ENCODE measurements at places on chromosomes 13 and 19.
A peak's percentile ranks its signal among the peaks of the same experiment; 100 is the strongest.

DNA sequence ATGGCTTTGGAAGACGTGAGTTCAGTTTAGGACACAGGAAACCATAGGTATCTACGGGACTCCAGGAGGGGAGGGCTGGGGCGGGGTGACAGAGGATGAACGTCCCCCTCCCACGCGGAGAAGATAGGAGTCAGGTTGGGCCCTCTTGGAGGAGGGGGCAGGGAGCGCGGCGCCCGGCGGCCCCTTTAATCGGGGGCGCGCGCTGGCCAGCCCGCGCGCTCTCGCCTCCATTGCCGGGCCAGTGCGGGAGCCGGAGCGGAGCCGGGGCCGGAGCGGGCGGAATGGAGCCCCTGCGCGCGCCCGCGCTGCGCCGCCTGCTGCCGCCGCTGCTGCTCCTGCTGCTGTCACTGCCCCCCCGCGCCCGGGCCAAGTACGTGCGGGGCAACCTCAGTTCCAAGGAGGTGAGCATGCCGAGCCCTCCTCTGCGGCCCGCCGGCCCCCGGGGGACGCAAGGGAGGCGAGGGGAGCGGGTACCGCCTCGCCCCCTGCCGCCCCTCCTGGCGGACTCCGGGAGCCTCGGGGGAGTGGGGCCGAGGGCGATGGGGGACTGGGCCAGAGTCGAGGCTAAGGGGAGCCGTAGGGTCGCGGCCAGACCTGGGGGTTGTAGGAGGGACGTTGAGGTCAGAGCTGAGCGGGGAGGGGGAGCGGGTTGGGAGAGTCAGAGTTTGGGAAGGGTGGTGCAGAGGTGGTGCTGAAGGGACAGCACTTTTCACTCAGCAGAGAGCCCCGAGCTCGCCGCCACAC is at the start of gene TMEM145:
TMEM145 (plus strand) TSS at position 214 of the 744 bp plus-strand sequence; CDS start at position 282, 68 bp downstream.
- peak; percentile 54 for DNase-seq

GRCh38 chr13:19596960-19597361 is 35.6 kb upstream of the TPTE2 start:
- DNase-seq, result peak; percentile 71

GRCh38 chr13:25733696-25734435 is 317.9 kb downstream of the SHISA2 start:
- DNase-seq, result no peak

GRCh38 chr13:48585456-48585840 is 52.6 kb upstream of the RCBTB2 start:
- DNase-seq, result peak; percentile 57

DNA sequence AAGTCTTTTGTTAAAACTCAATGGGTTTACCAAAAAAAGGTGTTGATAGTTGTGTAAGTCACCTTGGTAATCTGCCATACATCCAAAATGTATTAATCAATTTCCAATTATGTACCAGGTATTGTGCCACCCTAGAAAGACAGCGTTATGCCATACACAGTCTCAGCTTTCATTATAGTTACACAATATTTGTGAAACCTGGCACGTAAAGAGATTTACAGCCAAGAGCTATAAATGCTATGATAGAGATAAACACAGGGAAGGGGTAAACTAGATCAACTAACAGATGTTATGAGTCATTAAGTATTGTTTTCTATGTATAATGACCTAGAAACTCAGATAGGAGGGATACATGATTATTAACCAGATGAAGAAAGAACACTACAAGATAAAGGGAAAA is 725.6 kb upstream of the SLITRK5 start:
- peak; percentile 3 for DNase-seq

DNA sequence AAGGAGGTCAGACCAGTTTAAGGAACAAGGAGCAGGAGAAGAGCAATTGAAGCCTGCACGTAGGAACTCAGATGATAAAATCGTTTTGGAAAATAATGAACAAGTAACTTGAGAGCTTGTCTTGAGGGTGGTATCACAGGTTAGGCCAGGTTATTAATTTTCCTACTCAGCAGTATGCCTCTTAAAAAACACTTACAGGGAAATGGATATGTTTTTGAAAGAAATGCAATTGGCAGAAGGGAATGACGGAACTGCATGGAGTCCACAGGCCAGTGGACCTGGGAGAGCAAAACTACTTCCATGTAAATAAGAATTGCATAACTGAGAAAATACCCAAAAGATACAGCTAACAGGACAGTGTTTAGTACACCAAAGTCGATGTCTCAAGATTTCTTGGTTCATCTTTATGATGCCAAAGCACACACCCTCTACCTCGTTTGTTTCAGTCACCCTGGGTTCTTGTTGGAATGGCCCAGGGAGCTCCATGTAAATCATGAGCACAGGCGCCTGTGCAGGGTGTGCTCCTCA is 35.2 kb downstream of the MBNL2 start:
- DNase-seq, result no peak

DNA sequence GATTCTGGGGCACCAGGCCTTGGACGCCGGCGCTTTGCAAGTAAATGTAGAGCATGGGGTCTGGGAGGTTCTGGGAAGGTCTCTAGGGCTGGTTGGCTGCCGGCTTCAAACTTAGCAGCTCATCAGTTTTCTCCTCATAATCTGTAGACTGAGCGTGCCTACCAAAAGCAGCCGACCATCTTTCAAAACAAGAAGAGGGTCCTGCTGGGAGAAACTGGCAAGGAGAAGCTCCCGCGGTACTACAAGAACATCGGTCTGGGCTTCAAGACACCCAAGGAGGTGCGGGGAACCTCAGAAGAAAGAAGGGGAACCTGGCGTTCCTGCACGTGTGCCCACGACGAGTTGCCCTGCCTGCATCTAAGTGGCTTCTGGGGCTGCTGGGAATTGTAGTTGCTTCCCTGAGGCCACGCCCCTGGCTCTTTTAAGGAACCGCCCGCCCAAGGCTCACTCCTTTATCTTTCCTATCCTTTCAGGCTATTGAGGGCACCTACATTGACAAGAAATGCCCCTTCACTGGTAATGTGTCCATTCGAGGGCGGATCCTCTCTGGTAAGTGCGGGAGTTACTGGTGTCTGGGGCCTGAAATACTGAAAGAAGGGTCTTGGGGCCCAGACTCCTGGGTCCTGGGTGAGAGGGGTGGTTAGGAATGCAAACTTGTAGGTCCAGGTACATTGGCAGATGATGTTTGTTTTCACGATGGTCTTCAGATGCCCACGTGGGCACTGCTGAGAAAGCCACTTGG is 984 bp downstream of the RPS11 start:
- DNase-seq, result peak; percentile 67

DNA sequence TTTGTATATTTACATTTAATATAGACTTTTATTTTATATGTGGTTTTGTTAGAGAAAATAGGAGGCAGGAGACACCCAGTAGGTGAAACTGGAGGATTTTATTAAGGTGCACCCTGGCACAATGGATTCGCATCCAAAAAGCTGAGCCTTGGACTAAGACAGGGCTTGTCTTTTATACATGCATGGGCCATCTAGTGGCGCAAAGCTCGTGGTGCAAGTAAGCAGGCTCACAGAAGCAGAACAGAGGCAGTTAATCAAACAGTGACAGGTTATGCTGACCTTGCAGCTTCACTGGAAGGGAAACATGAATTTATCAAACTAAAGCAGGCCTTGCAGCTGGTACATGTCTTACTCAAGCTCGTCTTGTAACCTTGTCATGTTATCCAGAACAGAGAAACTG is 58.8 kb upstream of the ZNF681 start:
- DNase-seq, result peak; percentile 69

DNA sequence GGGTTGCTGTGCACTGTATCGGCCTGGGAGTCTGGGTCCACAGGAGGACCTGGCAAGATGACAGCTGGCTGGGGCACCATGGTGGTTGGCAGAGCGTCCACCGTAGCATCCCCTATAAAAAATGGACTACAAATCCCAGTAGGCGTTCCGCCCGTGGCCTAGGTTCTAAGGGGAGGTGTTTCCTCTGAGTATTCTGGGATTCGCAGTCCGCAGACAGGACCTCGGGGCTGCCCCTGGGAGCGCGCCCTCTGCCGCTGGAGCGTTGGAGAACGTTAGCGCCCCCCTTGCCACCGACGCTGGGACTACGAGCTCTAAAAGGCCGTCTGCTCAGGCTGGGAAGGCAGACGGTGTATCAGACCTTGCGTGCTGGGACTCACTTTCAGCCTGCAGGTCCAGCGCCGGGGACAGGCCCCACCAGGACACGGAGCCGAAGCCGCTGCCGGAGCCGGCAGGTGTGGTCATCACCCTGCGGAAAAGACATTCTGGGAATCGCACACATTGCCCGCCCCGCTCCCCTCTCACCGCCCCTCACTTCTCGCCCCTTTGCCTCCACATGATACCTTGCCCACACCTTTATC is 372 bp downstream of the DNAAF3 start:
- peak; percentile 83 for DNase-seq

- DNase-seq, result no peak
These were observed 1.0 kb downstream of the SNRNP70 start for GRCh38 chr19:49086296-49086695.

GRCh38 chr13:105627270-105627669 is 908.2 kb downstream of the EFNB2 start:
- DNase-seq, result peak; percentile 68

- DNase-seq, result no peak
These were observed 927 bp downstream of the LPAR6 start for GRCh38 chr13:48411841-48412531.

GRCh38 chr13:62482351-62482750 is 1066.7 kb upstream of the PCDH20 start:
- peak; percentile 3 for DNase-seq

- DNase-seq, result peak; percentile 44
These were observed 446 bp upstream of the ZNF83 start for GRCh38 chr19:52638601-52639000.

DNA sequence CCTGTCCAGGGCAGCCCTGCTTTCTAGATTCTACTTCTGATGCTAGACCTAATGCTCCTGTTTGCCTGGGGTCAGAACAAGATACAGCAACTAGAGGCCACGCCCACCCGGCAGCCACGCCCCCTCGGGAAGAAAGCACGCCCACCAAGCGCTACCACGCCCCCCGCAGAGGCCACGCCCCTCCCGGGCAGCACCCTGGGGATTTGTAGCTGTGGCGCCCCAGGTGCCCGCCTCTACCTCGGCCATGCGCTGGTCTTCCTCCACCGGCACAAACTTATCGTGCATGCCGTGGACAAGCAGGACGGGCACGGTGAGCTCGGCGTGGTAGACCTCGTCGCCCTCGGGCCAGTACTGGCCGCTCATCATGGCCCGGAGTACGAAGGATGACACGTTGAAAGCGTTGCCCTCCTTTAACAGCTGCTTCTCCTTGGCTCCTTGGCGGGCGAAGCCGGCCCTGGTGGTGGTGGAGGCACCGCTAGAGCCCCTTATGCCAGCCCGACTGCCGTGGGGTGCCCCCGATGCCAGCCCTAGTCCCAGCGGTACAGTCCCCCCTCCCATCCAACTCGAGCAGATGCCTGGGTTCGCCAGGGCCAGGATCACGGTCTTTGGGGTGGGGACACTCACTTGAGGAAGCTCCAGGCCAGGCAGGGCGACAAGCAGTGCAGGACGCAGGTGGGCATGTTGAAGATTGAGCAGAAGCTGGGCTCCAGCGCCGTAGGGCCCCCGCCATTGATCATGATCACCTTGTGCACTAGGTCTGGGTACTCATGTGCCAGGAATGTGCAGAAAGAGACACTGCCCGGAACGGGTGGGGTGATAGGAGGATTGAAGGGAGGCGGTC is 9.0 kb downstream of the ABHD8 start:
- peak; percentile 18 for DNase-seq

GRCh38 chr19:57245959-57246358 is 5.5 kb downstream of the ZNF805 start:
- no peak for DNase-seq

DNA sequence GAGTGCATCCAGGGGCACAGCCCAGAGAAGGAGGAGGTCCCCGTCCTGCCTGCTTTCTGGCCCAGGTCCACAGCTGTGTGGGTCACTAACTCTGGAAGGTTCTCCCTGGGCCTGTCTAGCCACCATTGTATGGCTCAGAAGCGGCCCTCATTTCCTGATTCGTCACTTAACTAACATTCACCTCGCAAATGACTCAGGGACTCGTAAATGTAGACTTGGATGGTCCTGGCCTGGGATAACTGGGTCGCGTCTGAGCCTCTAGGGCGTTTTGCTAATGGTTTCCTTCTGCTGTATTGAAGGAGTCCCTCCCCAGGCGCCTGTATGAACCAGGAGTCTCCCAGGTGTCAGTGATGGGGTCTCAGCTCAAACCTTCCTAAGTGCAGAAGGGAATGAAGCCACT is 162.8 kb downstream of the ZNF536 start:
- DNase-seq, result no peak

- DNase-seq, result no peak
These were observed 391.0 kb downstream of the LMO7 start for GRCh38 chr13:76027131-76027530.

GRCh38 chr13:30307194-30307970 is at the start of gene KATNAL1:
KATNAL1 (minus strand) TSS chr13:30307551; CDS start chr13:30283777, 23,774 bp downstream.
- DNase-seq, result peak; percentile 78

DNA sequence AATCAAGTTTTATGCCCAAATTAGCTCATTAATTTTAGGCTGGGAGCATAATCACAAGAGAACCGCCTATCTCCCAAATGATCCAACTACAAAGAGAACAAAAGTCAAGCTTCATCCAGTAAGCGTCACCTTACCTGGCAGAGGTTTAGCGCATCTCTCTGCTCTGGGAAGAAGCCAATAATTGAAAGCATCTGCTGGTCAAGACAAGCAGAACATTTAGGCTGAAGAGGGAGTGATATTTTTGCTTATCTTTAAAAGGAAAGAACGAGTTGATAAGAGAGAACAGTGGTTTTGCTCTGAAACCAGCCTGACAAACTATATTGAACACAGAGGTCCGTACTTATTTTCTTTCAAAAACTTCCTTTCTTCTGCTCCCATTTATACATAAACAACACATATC is 242.1 kb downstream of the ENOX1 start:
- no peak for DNase-seq

GRCh38 chr19:32580353-32580900 is 563 bp upstream of the PDCD5 start:
- DNase-seq, result no peak

- no peak for DNase-seq
These were observed 16.1 kb downstream of the ZSWIM9 start for GRCh38 chr19:48186541-48186991.

GRCh38 chr19:10295305-10295846 is 5.6 kb downstream of the ICAM5 start:
- DNase-seq, result no peak

DNA sequence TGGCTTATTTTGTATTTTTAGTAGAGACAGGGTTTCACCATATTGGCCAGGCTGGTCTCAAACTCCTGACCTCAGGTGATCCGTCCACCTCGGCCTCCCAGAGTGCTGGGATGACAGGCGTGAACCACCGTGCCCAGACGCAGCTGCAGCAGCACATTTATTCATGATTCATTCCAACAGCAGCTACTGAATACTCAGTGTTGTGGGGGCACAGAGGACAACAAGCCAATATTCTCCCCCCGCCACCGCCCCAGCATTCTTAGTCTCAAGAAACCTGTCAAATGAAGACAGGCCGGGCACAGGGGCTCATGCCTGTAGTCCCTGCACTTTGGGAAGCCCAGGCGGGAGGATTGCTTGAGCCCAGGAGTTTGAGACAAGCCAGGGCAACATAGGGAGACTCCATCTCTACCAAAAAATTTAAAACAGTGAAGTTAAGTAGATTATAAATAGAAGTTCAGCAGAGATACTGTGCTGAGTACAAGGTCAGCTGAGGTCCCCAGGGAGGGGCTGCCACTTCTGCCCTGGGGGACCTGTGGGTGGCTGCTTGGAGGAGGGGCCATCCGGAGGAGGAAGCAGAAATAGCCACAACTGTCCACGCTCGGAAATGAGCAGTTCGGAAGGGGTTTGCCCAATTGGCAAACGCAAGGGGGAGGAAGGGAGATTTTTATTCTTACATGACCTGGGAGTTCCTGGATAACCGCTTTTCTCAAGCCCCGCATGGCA is 4.3 kb downstream of the DOT1L start:
- peak; percentile 64 for DNase-seq

All from iris pigment epithelial cell (primary cell).